IMR-90 (cell line): ENCODE measurements at places on chromosomes 16 and 17.

- DNase-seq, result no peak
Measured at GRCh38 chr16:13401641-13402040, 500.2 kb downstream of the SHISA9 start.

GRCh38 chr16:75105306-75106061 is 11.1 kb downstream of the LDHD start:
- DNase-seq, result peak; percentile 37

DNA sequence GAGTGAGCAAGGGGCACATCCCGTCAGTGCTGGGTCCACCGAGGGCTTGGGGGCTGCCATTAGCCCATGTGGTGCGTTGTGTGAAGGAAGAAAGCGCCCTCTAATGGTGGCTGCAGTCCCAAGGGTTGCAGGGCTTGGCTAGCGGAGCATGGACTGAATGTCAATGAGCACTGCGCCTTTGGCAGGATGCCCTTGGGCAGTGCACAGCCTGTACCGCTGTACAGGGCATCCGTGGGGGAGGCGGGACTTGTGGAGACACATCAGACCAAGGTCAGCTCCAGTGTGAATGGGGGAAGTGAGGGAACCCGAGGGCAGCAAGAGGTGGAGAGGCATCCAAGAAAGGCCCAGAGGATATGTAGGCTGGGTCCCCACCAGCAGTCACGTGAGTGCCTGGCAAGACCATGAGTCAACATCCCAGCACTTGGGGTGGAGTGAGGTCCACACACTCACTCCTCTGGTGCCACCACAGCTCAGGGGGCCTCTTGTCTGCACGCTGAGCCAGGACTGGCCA is 75.5 kb upstream of the MED9 start:
- no peak for DNase-seq

DNA sequence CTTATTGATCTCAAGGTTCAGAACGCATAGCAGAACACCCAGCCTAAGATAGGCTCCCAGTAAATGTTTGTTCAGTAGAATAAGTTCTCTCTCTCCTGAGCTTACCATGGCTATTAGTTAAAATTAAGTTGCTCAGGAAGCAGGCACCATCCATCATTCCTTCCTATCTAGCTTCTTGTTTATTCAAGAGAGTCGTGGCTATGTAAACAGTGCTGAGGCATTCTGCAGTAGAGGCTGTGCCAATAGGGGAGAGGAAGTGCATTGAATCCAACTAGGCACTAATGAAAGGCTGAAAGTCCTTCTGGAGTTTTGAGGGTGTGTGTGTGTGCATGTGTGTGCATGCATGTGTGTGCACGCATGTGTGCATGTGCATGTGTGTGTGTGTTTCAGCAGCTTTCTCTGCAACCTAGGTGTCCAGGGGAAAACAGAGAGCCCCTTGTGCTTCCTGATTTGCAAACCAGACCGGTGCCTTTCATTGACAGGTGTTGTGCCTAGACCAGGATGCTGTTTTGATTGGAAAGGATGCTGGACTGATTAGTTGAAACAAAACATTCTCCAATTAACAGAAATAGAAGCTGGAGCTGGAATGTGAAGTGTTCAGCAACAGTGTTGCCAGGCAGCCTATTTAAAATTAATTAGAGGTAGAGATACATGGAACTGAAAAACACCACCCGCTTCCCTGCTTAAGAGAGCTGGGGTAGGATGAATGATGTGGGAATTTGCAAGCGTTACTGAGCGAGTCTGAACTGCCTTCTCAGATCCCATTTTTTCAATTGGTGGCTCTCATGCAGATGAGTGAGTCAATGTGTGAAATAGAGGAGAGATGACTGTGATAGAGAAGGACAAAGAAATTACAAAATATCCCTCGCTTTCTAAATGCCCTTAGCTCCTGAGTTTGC is 103.3 kb upstream of the CLEC3A start:
- peak; percentile 78 for DNase-seq

DNA sequence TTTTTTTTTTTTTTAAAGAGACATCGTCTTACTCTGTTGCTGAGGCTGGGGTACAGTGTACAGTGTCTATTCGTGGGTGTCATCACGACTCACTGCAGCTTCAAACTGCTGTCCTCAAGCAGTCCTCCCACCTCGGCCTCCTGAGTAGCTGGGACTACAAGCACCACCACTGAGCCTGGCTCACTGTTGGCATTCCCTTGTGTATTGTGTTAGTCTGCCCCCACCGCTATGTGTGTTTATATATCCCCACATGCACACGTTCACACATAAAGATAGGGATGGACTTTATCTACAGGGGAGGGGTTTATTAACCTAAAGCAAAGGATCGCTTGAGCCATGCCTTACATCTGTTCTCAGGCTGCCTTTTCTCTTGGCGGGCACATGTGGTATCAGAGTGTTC is 63.8 kb downstream of the SEC14L1 start:
- no peak for DNase-seq

GRCh38 chr17:75557075-75557851 is 30.3 kb upstream of the MYO15B start:
- peak; percentile 17 for DNase-seq

DNA sequence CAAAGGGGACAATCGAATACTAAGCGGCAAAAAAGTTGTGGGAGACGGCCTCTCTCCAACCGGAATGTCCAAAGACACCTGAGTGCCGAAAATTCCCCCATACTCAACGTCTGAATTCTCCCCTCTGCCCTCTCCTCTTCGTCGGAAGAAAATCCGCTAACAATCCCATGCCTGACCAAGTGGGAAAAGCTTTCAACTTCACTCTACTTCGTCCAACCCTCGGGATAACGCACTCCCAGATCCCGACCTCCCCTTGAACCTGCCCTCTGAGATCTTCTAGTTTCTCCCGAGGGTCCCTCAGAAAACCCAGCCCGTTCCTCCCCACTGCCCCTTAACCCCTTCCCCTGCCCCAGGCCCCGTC is 961 bp downstream of the AMFR start:
- no peak for DNase-seq

DNA sequence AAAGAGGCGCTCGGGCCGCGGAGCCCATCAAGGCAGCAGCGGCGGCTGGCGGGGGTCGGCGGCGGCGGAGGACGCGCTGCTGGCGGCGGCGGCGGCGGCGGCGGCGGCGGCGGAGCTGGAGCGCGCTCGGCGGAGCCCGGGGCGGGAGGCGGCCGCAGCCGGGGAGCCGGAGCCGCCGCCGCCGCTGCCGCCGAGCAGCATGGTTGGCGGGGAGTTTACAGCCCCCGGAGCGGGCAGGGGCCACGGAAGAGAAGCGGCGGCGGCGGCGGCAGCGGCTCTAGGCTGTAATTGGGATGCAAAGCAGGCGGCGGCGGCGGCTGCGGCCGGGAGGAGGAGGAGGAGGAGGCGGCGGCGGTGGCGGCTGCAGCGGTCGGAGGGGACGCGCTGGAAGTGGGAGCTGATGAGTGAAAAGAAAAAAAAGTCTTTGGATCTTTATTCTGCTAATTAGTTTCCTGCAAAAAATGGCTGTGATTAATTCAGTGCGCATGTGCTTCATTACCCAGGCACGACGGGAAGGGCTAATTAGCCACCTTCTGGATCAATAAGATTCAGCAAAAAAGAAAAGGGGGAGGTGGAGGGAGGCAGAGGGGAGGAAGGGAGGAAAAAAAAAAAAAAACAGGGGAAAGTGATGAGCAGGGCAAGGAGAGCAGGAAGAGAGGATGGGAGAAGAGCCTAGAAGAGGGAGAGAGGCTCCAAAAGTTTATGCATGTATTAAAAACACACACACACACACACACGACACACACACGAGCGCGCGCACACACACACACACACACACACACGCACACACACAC is 10.9 kb upstream of the ZFHX3 start:
- DNase-seq, result peak; percentile 43

GRCh38 chr17:72587156-72587555 is 466.3 kb downstream of the SOX9 start:
- no peak for DNase-seq

DNA sequence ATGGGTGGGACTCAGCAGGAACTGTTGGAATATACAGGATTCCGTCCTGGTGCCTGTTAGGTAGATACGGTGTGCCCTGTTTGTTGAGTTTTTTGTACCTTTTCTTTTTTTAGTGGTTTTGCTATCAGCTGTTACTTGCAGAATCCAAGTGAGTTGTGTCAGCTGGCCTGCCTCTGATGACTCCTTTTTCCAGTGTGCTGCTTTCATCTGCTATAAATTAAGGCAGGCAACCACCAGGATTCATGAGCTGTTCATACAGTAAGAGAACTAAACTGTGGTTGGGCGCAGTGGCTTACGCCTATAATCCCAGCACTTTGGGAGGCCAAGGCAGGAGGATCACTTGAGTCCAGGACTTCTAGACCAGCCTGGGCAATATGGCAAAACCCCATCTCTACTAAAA is 79.9 kb downstream of the WNT3 start:
- DNase-seq, result peak; percentile 42

GRCh38 chr16:47920709-47921108 is 235.1 kb downstream of the ABCC12 start:
- no peak for DNase-seq

GRCh38 chr17:68821860-68822696 is 133.1 kb downstream of the ABCA8 start:
- DNase-seq, result peak; percentile 94

GRCh38 chr17:59381716-59382570 is 50.5 kb downstream of the YPEL2 start:
- no peak for DNase-seq

DNA sequence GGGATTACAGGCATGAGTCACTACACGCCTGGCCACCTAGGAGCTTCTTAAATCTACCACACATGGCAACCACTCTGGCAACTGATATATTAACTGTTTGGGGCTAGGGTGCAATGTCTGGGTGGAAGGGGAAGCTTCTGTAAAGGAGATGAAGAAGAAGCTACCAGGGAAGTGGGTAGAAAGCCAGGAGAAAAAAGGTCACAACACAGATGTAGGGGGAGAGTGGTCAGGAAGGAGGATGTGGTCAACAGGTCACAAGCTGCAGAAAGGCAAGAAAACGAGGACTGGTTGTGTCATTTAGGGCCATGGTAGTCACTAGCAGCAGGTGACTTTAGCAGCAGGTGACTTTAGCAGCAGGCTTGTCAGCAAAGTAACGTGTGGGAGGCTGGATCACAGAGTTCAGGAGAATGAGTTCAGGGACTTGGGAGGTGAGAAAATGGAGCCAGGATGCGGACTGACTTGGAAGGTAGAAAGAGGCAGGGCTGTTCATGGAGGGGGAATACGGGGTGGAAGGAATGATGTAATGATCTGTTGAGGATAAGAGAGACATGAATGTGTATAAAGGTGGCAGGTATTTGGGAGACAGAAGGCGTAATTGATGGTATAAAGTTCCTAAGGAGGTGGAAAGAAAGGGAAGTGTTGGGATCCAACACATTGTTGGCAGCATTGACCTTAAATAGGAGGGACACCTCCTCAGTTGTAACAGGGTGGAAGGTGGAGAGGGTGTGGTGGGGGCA is 16.3 kb upstream of the WFIKKN2 start:
- no peak for DNase-seq

DNA sequence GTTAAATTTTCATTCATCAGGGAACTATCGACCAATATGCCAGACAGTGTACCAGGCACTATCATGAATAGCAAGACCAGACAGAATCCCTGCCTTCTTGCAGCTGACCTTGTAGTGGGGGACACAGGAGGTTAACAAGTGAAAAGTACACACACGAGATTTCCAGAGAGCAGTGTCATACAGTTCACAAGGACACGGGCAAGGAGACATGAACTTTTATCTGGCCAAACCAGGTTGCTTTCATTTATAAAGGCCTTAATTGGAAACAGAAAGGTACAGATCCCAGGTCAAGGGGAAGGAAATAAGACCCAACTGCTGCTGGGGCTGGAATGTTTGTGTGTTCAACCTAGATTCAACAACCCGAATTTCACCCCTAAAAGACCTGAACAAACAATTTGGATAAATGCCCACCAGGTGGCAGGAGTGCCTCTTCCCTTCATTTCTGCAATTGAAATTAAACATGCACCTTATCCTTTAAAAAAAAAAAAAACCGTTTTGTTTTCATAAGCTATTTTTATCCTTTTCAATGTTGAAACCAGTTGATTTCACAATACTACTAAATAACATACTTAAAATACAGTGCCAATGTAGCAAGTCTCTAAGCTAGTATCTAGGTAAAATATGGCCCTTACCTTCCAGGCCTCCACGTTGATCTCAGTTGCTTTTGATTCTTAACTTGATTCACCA is 65.9 kb downstream of the EMP2 start:
- peak; percentile 70 for DNase-seq

GRCh38 chr17:49521088-49521450 is 26.0 kb downstream of the NGFR start:
- DNase-seq, result no peak

DNA sequence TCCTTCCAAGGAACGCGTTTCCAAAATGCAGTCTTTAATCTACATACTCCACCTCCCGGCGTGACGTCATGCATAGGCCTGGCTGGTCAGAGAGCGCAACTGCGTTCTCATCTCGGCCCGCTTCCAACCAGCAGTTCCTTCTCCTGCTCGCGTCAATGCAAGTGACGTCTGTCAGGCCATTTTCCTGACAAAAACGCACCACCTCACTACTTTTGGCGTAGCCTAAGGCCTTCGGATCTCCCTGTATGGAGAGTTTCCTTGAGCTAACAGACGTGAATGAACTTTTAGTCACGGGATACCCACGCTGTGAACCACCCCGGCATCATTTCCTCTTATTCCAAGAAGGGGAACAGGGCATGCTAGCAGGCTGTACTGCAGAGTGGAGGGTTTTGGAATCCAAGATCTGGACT is 25.0 kb downstream of the TEX14 start:
- peak; percentile 79 for DNase-seq

DNA sequence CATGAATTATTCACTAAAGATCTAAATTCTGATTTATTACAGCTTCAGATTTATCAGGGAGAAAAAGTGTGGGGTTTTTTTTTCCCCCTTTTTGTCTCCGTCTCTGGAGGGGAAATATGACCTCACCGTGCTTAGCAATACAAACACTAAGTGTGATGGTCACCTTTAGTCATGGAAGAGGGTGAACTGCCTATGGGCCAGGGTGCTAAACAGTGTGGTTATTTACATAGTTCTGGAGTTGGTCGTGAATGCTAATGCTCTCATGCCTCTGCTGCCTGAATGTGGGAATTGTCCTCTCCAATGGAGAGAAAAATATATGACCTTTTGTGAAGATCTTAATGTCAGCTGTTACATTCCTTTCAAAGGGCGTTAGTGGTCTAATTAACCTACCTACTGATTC is 44.8 kb upstream of the MSI2 start:
- DNase-seq, result peak; percentile 15

- DNase-seq, result no peak
Measured at GRCh38 chr17:77925831-77926543, 32.5 kb upstream of the TNRC6C start.

DNA sequence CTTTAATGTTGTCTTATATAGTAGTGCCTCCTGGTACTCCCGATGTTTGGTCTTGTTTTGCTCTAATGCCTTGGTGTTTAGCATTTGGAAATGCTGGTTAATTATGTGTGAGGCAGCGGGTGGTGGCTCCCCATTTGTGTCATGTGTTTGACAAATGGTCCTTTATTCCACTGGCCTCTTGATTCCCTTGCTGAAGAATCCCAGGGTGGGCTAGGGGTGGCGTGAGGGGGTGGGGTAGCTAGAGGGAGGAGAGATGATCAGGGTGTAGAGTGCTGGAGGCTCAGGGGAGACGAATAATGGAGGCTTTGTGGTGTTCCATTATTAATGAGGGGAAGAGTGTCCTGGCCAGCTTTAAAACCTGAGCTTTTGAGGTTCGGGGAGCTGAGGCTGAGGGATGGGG is 5.4 kb downstream of the DYNLL2 start:
- DNase-seq, result no peak
